Hypothalamus (tissue), 51 donors: ENCODE measurements at places on chromosomes 2 and 18.

GRCh38 chr2:33531549-33532059 lies 55.2 kb downstream of the RASGRP3 start:
- no peak for DNase-seq

DNA sequence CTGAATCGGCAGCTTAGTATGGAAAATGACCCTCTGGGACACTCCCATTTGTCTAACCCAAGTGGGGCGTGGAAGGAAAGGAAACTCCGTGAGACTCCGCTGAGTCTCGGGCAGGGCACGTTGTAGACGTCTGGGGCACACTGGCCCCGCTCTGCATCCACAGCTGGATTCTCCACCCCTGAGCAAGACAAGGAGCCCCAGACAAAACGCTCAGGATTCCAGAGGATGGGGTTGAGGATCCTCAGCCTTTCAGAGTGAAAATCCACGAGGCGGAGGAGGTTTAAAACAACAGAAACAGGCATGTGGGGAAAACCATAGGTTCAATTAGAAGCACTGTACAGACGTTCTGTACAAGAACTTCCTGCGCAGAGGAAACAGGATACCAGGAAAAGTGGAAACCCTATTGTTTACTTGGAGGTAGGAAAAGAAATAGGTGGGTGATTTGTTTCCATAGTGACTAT lies 124.9 kb upstream of the ZNF236 start:
- DNase-seq = no peak

DNA sequence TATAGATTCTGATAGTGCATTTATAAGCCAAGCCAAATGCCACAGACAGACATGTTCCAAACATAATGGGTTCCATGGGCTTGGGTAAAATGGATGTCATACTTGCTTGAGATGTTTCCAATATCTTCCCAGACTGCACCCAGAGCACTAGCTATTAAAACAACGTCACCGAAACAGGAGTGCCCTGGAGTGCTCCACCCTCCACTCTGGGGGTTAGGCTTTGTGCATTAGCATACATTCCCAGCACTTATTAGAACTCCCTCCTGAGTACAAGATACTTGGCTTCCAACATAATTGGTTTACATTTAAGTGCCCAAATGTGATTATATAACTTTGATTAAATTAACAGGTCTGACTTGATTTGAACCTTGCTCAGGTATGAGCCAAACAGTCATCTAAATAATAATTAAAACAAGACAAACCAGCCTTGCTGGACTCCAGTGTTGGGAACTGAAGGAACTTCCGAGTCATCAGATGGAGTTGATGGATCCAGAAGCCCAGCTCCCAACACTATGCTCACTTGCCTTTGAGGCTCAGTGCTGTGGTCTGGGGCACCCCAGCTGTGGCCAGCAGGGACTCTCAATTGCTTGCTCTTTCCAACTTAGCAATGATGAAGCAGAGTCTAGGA lies 60.5 kb upstream of the LGALSL start:
- no peak for DNase-seq

- no peak for DNase-seq
Observed at GRCh38 chr18:23226930-23227725, 91.8 kb downstream of the CABLES1 start.

- DNase-seq = no peak
Observed at GRCh38 chr2:201806442-201807170, at the start of gene CDK15. TSS of gene CDK15 (plus strand) at chr2:201806537. CDS start at chr2:201806665, 128 bp downstream.
